Activated CD4-positive, alpha-beta memory T cell treated with anti-CD3 and anti-CD28 coated beads, Interleukin-2, amount 10 ng/mL, durations not matched to agents 7 days and 5 days (primary cell): ENCODE measurements at places on chromosomes 12 and 14. TPM values are rescaled to one million over a fixed set of nuclear protein-coding genes. Genes with fewer than 3 reads are reported as not detected.

GRCh38 chr12:101654442-101654841 is 43.0 kb upstream of the CHPT1 start:
- no peak for DNase-seq

- no peak for DNase-seq
Measured at GRCh38 chr14:29805415-29806123, 122.1 kb downstream of the PRKD1 start.

Gene TMEM119
- 1.0 TPM for total RNA-seq

DNA sequence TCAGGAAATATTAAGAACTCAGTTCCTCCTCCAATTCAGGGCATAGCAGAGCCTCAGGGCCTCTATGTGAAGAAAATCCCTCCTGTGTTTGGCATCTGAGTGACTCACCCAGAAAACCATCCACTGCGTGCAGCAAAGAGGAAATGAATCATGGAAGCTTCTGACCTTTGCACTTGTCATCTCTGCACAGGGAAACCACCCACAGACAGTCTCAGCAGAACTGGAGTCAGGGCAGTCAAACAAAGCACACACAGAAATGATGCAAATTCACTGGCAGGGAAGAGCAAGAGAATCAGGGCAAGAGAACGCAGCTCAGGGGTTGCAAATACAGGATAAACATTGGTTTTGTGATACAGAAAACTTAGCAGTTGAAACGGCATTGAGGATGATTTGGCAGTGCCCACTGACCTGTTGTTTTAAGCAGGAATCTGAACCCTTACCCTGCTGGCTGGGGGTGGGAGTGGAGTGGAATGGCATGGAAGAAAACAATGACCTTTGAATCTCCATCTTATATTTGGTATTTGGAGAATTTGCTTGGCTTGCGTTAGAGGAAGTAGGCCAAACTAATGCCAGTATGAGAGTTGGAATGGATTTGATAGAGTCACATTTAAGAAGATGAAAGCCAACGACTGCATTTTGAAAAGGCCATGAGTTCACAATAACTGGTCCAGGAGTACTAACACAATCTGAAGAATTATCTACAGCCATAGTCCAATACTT is 53.5 kb downstream of the PHLDA1 start:
- peak; percentile 86 for DNase-seq

GRCh38 chr14:102277874-102278630 is 26.9 kb downstream of the MOK start:
- DNase-seq = no peak

Gene GPR132
- total RNA-seq = 51.4 TPM

DNA sequence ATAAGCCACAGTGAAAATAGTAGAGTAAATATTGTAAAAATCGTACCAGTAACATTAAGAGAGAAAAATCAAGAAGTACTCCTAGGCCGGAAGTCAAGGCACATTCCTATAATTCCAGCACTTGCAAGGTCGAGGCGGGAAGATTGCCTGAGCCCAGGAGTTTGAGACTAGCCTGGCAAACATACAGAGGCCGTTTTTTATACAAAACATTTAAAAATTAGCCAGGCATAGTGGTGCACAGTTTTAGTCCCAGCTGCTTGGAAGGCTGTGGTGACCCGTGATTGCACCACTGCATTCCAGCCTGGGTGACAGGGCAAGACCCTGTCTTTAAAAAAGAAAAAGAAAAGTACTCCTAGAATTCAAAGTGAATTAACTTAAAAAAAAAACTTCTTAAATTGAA is 341.8 kb downstream of the C12orf50 start:
- no peak for DNase-seq

DNA sequence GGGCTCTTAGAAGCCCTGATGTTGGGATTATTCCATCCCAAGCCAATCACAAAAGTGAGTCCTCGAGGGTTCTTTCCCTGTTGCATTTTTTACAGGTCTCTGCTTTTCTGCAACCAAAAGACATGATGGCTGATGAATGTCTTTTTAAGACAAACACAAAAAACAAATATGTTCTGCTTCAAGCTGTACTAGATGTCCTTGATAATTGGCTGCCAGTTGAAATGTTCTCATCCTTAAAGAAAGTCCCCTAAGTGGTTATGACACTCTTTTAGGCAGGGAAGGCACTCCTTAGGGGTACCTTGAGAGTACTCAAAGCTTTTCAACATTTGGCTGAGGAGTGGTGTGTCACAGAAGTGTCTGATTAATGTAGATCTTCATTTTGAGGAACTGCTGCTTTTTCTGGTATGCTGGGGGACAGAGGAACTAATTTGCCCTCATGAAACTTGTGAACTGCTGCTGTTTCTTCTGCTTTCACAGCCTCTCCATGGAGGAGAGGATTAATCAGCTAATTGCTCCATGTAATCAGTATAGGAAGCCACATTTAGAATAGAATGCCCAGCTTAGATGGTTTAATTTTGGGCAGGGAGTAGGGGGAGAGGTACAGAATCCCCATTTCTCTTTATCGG is 22.8 kb upstream of the IGF1 start:
- DNase-seq = no peak

Gene TUBA1B
- total RNA-seq = 1,705 TPM

DNA sequence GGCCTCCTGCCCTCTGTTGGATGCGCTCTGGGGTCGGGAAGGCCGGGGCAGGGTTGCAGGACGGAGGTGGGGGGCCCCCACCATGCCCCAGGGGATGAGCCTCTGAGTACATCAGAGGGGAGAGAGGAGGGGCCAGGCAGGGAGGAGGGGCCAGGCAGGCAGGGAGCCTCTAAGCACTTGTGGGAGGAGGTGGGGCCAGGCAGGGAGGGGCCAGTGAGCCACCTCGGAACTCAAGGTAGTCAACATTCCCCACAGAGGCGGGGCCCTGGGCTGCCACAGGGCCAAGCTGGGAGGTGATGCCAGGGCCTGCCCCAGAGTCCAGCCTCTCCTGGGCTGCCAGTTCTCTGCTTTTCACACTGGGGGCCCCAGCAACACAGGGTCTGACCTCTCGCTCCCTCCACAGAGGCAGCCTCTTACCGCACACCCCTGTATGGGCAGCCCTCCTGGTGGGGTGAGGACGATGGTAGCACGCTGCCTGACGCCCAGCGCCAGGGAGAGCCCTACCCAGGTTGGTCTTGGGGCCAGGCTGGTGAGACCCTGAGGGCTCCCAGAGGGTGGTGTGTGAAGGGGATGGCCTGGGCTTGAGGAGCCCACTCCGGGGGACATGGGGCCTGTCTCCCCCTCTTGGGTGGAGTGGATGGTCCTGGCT is 17.4 kb downstream of the CEP170B start:
- no peak for DNase-seq

Gene GPD1
- 0.28 TPM for total RNA-seq
